ENCODE measurements at places on chromosomes 5 and 9. TPM values are rescaled to one million over a fixed set of nuclear protein-coding genes. Genes with fewer than 3 reads are reported as not detected.

The NFIB gene
- total RNA-seq, result 21.6 TPM

The ADRA1B gene
- 0.17 TPM for total RNA-seq

The CATSPER3 gene
- total RNA-seq, result 0.40 TPM

The TOPORS gene
- 18.7 TPM for total RNA-seq

The PCSK5 gene
- 13.3 TPM for total RNA-seq

The SPINK4 gene
- total RNA-seq, result not detected

The DUSP1 gene
- 521 TPM for total RNA-seq

The FAM200C gene
- 6.2 TPM for total RNA-seq

The REEP2 gene
- total RNA-seq, result 2.3 TPM

The LHX6 gene
- 0.98 TPM for total RNA-seq

The PCDHB2 gene
- total RNA-seq, result 0.52 TPM

The ABLIM3 gene
- 6.5 TPM for total RNA-seq

The TTC39B gene
- 10.5 TPM for total RNA-seq

The ECSCR gene
- total RNA-seq, result not detected

The FAM153A gene
- total RNA-seq, result not detected

The EQTN gene
- not detected for total RNA-seq

The KIF24 gene
- total RNA-seq, result 2.5 TPM

The FOXE1 gene
- total RNA-seq, result 0.26 TPM

The CCL28 gene
- not detected for total RNA-seq

The BARX1 gene
- total RNA-seq, result 0.37 TPM

The RNF183 gene
- not detected for total RNA-seq

The RASGEF1C gene
- total RNA-seq, result 0.49 TPM

The IL31RA gene
- not detected for total RNA-seq

The C1QTNF3 gene
- 0.69 TPM for total RNA-seq

The ZNG1F gene
- total RNA-seq, result 25.8 TPM

The RMRP gene
- total RNA-seq, result 10,171 TPM

The FOXD4L4 gene
- total RNA-seq, result 0.07 TPM

The PCDHGA10 gene
- 5.1 TPM for total RNA-seq

The TAF11L10 gene
- total RNA-seq, result not detected

The HSD17B3 gene
- 0.84 TPM for total RNA-seq

The LCP2 gene
- not detected for total RNA-seq

The MUSK gene
- not detected for total RNA-seq

The PCDHGB2 gene
- total RNA-seq, result 1.8 TPM

The IL5 gene
- not detected for total RNA-seq

The TLR4 gene
- total RNA-seq, result 0.22 TPM

The RNF44 gene
- 21.6 TPM for total RNA-seq

The RECK gene
- 3.6 TPM for total RNA-seq

The ANKRD18A gene
- 3.9 TPM for total RNA-seq

The PCDHGC3 gene
- total RNA-seq, result 7.0 TPM

The ACTBL2 gene
- not detected for total RNA-seq

The IFNB1 gene
- not detected for total RNA-seq

The FOXD4L3 gene
- not detected for total RNA-seq

Measured in NCI-H460 (cell line).